Type B pancreatic cell (in vitro differentiated cells): ENCODE measurements at places on chromosomes 4 and X. TPM values are rescaled to one million over a fixed set of nuclear protein-coding genes. Genes with fewer than 3 reads are reported as not detected.

The RNF212 gene
- 3.0 and 3.5 TPM in 2 replicates for total RNA-seq

The ABCB7 gene
- 29.4 and 30.5 TPM in 2 replicates for total RNA-seq

The CENPI gene
- total RNA-seq: 5.5 and 18.8 TPM in 2 replicates

The ADRA2C gene
- 2.9 and 7.9 TPM in 2 replicates for total RNA-seq

The SYP gene
- 13.6 and 14.8 TPM in 2 replicates for total RNA-seq

The GPR173 gene
- total RNA-seq: 4.5 and 11.5 TPM in 2 replicates
